ENCODE measurements at places on chromosomes 5 and 9.

DNA sequence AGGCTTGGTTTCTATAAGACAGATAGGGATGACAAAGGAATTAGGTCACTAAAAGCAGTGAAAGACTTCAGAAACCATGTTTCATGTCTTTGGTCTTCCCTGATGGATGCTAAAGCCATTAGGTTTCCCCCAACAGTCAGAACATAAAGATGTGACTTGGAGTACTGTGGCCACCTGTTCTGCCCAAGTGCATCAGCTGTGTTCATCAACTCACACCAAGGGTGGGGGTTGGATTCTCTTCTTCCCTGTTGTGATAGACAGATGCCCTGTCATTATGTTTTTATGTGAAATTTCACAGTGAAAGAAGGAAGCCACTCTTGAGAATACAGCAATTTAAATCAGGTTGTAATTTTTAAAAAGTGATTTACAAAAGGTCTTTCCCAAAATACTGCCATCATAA, 196.8 kb downstream of the SH3GL2 start:
- no peak for DNase-seq

DNA sequence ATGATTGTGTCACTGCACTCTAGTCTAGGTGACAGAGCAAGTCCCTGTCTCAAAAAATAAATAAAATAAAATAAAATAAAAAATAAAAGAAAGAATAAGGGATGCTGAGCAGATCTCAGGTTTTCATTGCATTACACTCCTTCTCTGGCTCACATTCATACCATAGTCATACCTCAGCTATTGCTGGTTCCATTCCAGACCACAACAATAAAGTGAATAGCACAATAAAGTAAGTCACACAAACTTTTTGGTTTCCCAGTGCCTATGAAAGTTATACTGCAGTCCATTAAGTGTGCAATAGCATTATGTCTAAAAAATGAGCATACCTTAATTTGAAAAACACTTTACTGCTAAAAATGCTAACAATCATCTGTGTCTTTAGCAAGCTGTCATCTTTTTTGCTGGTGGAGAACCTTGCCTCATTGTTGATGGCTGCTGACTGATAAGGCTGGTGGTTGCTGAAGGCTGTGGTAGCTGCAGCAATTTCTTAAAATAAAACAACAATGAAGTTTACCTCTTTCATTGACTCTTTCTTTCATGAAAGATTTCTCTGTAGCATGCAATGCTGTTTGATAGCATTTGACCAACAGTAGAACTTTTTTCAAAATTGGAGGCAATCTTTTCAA, 415.7 kb downstream of the ZNF608 start:
- DNase-seq = no peak

DNA sequence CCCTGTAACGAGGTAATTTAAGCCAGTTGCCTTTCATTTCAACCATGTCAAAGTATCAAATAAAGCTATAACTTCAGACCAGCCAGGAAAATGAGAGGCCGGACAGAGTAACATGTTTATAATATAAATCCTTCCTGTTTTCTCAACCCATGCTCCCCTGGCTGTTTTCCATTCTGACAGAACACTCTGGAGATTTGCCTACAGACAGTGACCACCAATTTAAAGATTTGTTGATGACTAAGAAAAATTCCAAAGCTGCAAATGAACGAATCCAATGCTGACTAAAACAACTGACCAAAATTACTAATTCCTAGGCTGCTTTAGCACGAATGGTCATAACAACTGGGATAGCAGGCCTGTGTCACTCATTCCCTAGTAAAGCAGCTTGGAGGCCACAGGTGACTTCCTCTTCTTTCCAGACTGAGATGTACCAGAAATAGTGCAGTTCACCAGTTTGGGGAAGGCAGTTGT, 141.4 kb downstream of the AOPEP start:
- DNase-seq = no peak

GRCh38 chr5:34847056-34847455, 8.1 kb downstream of the TTC23L start:
- DNase-seq = no peak

DNA sequence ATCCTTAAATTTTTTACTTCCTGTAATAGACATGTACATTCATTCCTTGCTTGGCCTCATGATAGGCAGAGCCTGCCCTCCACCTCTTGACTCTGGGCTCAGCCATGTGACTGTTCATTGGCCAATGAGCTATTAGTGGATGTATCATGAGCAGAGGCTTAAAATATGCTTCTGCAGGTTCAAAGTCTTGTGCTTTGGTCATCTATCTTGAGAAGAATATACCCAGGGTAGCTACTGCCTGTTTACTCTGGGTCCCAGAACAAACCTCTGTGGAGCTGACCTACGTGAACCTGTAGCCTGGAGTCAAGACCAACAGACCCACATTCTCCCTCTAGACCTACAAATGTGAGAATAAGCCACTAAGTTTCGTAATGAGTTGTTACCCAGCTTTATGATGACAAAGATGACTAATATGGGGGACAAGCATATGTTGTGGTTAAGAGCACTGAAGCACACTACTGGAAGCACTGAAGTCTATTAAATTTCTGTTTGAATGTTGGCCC, 244.4 kb downstream of the MAST4 start:
- no peak for DNase-seq

GRCh38 chr5:14040542-14040941, 96.1 kb upstream of the DNAH5 start:
- no peak for DNase-seq

- no peak for DNase-seq
Measured at GRCh38 chr9:34046784-34047379, 1.8 kb downstream of the UBAP2 start.

DNA sequence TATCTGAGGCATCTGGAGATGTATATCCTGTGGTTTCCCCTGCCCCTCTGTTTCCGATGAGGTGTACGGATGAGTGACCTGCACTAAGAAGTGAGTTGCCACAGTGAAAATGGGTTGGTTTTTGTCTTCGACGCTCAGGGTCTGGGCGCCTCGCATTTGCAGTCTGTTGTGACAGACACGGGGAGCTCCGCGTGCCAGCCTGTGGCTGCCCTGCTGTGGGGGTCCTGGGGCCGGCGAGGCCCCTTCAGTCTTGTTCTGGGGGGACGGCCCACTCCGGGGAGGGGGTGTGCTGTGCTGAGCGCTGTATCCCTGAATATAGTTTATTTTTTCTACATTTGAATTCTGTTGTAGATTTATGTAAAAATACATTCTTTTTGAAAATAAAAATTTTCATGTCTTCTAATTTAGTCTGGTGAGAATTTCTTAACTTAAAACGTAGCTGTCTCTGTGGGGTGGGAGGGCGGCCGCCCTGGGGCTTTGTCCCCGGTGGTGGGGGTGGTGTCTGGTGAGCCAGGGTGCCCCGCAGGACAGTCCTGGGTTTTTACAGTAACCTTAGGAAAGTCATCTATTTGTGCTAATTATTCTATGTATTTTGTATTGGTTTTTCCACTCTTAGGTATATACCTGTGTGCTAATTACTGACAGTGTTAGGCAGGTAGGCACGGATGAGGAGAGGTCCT, 4.7 kb downstream of the RNU6ATAC start:
- DNase-seq = no peak

GRCh38 chr5:11801061-11801460, 103.2 kb downstream of the CTNND2 start:
- no peak for DNase-seq

- no peak for DNase-seq
Measured at GRCh38 chr5:31270396-31270795, 76.9 kb downstream of the CDH6 start.

GRCh38 chr5:68047035-68047434, 168.5 kb upstream of the PIK3R1 start:
- no peak for DNase-seq

DNA sequence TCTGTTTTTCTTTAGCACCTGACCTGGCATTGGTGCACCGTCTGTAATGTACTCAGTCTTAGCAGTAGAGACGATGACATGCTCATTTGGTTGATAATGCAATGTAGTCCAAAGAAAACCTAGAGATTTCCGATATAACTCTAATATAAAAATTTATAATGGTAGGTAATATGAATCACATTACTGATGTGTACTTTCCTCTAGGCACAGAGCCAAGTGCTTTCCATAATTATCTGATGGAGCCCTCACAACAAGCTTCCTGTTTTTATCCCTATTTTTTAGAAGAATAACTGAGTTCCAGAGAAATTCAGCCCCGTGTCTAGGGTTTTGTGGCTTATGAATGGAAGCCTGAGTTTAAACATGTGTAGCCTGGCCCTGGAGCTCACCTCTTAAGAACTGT, 53.7 kb downstream of the KDM4C start:
- no peak for DNase-seq

GRCh38 chr9:133113949-133114885, 6.8 kb downstream of the RALGDS start:
- DNase-seq = no peak

- no peak for DNase-seq
Measured at GRCh38 chr5:95891499-95891898, 69.0 kb upstream of the GLRX start.

GRCh38 chr5:129770024-129770820, 22.3 kb downstream of the MINAR2 start:
- DNase-seq = no peak

GRCh38 chr9:25481372-25481771, 196.9 kb downstream of the TUSC1 start:
- DNase-seq = no peak

DNA sequence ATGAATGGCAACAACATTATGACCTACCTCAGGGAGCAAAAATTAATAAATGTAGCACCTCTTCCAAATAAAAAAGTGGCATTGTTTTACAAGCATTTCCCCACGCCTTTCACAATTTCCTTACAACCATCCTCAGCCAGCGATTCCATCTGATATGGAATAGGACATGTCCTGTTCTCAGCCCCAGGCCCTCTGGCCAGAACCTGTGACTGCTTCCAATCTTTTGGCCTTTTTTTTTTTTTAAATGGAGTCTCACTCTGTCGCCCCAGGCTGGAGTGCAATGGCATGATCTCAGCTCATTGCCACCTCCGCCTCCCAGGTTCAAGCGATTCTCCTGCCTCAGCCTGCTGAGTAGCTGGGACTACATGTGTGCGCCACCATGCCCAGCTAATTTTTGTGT, 16.8 kb upstream of the WNK2 start:
- no peak for DNase-seq

DNA sequence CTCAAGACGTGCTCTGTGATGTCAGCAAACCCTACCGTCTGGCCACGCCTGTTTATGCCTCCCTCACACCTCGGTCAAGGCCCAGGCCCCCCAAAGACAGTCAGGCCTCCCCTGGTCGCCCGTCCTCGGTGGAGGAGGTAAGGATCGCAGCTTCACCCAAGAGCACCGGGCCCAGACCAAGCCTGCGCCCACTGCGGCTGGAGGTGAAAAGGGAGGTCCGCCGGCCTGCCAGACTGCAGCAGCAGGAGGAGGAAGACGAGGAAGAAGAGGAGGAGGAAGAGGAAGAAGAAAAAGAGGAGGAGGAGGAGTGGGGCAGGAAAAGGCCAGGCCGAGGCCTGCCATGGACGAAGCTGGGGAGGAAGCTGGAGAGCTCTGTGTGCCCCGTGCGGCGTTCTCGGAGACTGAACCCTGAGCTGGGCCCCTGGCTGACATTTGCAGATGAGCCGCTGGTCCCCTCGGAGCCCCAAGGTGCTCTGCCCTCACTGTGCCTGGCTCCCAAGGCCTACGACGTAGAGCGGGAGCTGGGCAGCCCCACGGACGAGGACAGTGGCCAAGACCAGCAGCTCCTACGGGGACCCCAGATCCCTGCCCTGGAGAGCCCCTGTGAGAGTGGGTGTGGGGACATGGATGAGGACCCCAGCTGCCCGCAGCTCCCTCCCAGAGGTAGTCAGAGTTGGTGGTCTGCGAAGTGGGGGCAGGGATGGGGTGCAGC, 103.2 kb downstream of the PPARGC1B start:
- DNase-seq = no peak

- no peak for DNase-seq
Measured at GRCh38 chr5:116315531-116315930, 230.7 kb downstream of the COMMD10 start.

- DNase-seq = no peak
Measured at GRCh38 chr9:137396227-137396626, 26.7 kb downstream of the EXD3 start.

- no peak for DNase-seq
Measured at GRCh38 chr9:82101475-82101874, 112.9 kb downstream of the SPATA31D1 start.

DNA sequence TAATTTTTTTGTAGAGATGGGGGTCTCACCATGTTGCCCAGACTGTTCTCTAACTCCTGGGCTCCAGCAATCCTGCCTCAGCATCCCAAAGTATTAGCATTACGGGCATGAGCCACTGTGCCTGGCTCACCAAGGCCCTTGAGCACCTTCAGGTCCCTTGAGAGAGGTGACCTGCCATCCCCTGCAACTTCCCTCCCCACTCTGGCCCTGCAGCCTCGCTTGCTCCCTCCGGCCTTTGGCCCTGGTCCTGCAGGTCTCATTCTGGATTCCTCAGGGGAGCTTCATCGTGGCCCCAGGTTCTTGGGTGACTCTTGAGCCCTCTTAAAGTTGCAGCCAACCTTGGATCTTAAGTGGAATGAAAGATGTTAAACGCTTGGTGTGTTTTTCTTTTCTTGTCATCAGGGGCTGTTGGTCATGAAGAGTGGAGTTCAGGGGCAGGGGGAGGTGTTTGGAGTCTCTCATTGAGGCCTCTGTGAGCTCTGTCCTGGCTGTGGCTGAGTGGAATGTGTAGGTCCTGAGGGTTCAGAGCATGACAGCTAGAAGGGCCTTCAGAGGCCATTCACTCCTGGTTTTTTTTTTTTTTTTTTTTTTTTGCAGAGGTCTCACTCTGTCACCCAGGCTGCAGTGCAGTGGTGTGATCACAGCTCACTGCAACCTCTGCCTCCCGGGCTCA, 33.0 kb downstream of the PPARGC1B start:
- DNase-seq = no peak

GRCh38 chr5:170747851-170748250, 35.7 kb upstream of the GABRP start:
- no peak for DNase-seq

DNA sequence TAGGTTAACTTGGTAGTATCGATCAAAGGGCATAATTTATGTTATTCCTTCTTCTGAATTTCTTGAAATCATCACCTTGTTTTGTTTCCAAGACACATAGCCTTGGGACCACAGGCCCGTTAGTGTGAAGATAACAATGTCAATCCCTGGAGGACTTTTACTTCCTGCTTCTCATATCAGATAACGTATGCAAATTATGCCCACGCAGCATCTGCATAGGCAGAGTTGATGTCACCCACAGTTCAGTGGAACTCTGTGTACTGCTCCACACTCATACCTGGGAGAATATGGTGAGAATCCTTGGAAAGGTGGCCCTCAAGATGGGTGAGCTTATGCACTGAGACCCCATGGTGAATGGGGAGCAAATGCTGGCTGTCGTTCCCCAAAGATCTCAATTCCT, 95.0 kb downstream of the CFAP90 start:
- DNase-seq = no peak

DNA sequence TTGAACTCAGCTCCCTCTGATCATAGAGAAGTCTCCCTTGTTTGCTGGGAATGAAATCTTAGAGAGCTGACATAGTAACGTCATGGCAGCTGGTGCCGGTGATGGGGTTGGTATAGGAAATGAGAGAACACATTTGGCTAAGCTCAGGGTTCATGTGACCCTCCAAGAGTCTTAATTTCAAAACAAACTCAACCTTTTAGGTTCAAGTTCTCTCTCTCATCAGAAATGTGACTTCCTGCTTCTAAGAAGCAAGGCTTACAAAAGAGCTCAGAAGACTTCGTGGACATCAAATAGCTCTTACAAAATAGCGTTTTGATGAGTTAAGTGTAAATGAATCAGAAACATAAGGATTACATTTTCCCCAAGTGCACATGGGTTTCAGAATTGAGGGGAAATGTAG, 97.3 kb downstream of the PAPPA start:
- DNase-seq = no peak

Measured in HuH-7.5 (cell line).